ENCODE measurements at places on chromosomes 4 and X. TPM values are rescaled to one million over a fixed set of nuclear protein-coding genes. Genes with fewer than 3 reads are reported as not detected.

DNA sequence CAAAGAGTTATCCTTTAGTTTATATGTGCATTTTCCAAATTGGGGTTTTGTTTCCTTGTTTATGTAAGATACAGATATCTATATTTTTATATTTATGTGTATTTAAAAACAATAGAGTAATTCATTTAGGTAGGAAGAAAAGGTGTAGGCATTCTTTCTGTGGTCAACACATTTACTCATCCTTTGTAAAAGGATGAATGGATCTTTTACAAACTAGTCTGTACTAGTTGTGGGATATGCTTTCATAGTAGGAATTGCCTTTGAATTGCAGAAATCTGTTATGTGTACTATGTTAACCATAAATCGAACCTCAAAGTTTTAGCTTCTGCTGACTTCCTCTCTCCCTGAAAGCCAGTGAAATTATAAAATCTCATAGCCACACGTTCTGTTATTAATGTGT, 128.5 kb downstream of the REPS2 start:
- no peak for DNase-seq

DNA sequence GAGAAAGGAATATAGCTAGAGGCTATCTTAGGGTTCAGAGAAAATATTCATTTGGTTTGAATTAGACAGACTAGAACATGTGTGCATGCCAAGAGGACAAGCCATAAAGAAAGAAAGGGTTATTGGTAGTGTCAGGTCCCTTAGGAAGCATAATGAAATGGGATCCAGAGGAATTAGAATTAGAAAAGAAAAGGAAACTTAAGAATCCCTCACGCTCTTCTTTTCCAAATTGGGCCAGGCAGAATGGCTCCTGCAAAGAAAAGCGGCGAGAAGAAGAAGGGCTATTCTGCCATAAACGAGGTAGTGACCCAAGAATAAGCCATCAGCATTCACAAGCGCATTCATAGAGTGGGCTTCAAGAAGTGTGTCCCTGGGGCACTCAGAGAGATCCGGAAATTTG, 4.9 kb upstream of the ABCG2 start:
- no peak for DNase-seq

GRCh38 chrX:1679238-1679637, 64.4 kb downstream of the ASMT start:
- no peak for DNase-seq

GRCh38 chr4:144820011-144820727, 174.2 kb downstream of the HHIP start:
- no peak for DNase-seq

DNA sequence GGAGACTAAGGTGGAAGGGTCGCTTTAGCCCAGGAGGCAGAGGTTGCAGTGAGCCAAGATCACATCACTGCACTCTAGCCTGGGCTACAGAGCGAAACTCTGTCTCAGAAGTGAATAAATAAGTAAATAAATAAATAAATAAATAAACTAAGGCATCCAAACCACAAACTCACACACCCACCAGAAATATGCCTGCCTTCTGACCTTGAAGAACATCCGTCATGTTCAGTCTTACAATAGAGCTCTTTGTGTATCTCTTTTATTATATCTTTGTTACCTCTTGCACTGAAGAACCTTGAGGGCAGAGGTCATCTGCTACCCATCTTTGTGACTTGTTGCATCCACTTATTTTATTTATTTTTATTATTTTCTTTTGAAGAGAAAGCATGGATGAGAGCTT, 71.6 kb downstream of the PRRG1 start:
- no peak for DNase-seq

DNA sequence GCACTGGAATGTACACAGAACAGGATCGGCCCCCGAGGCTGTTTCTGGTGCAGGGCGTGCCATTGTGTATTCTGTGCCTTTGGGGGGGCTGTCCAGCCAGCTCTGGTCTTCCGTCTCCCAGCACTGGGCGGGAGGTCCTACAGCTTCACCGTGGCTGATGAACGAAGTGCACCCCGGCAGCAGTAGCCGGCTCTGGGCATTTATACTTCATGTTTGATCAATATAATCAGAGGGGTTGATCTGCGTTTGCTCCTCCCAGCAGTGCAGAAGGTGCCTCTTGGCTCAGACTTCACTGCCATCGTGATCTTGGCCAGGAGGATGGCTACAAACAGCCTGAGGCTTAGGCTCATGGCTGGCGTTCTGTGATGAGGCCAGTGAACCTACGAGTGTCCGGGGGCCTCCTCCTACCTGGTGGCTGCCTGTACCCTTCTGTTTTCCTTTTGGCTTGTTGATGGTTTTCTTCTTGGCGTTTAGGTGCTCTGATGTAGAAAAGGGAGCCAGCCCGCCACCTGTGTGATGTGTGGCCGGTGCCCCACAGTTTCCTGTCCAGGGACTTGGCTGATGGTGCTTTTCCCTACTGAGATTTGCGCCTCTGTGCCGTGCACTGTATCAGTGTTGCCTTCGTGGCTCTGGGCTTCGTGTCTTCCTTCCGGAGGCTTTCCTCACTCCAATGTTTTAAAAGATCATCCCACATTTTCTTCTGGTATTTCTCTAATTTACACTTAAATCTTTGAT, 31.2 kb upstream of the HGFAC start:
- DNase-seq, result peak; percentile 35

GRCh38 chrX:10117864-10118377, 38.9 kb upstream of the CLCN4 start:
- no peak for DNase-seq

DNA sequence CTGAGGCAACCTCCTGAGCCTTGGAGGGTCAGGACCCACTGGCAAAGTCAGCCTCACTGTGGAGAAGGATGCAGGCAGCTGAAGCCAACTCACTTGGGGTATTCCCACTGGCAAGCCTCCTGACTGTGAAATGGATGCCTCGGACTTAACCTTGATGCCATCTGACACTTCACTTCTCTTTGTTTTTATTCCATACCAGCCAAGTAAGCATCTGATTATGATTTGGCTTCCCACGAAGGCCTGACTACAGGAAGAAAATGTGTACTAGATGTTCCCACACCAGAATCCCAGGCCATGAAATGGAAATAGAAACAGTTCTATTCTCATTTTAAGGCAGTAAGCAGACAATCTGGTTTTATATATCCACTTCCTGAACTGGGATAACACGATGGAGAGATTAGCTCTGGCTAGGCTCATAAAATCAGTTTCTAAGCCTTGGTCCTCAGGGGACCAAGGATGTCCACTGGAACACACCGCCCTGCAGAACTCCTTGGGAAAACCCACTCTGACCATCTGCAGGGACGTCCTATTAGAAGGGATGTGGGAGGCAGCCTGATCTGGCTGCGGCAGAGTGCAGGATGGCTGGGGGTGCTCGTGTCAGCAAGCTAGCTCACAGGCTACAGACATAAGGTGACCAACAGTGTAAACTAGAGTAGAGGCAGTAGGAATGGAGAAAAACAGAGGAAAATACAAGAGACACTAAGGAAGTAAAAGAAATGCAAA, 89.3 kb downstream of the TSPAN5 start:
- no peak for DNase-seq

- no peak for DNase-seq
These were observed 706.6 kb downstream of the PCDH19 start for GRCh38 chrX:99703473-99703872.

- no peak for DNase-seq
These were observed 20.4 kb downstream of the WDR13 start for GRCh38 chrX:48617542-48618340.

DNA sequence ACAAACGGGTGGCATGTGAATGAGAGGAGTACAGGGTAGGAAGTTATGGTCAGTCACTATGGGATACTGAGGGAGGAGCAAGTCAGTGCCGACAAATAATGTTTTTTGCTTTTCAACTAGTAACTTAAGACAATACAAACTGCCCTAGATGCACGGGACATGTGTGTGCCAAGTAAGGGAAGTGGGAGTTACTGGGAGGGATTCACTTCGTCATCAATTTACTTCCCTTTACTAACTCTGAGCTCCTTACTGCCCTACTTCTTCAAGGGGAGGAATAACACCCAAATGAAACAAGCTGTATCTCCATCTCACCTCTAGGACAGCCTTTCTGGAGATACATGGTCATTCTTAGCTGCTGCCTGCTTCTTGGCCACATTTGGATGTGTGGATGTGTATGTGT, 97.7 kb downstream of the DGKK start:
- no peak for DNase-seq

GRCh38 chr4:62003695-62004094, 803.6 kb downstream of the ADGRL3 start:
- no peak for DNase-seq

GRCh38 chrX:107979534-107979933, 2.6 kb downstream of the TEX13B start:
- no peak for DNase-seq

GRCh38 chrX:30618160-30618765, 35.0 kb upstream of the GK start:
- no peak for DNase-seq

DNA sequence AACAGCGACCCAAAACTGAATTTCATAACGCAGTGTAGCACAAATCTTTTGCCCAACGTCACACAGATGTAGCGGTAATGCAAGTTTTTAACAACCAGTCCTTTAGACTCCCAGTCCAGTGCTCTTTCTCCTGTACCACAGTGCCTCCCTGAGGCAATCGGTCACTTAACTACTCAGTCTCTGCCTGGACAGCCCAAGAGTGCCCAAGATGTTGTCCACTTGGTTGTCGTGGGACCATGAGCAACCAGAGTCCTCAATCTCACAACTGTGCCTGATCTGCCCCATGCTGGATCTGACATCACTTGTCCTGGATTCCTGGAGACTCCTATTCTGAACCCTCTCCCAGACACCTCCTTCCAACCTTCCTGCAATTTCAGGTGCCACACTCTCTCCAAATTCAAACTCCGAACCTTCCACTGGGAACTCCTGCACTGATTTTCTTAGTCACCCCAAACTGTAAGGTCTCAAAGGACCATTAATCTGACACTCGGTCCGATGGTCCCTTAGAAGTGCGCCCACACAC, 702 bp downstream of the MMGT1 start:
- DNase-seq, result no peak

- no peak for DNase-seq
These were observed 127.2 kb upstream of the MAP3K15 start for GRCh38 chrX:19642241-19643109.

DNA sequence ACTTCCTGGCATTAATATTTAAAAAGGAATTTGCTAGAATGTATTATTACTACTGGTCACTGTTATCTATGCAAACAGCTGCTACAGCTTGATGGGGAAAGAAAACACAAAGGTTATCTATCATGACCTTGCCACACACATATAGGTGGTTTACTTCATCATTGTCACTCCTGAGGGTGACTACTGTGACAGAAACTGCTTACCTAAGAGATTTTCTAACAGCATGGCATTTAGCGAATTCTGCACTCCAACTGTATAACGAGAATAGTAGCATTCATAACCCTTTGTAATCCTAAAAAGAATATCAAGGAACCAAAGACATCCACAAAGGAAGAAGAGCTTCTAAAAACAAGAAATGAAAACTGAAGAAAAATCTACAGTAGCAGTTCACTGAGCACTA, 74.6 kb upstream of the SPOCK3 start:
- no peak for DNase-seq

- no peak for DNase-seq
These were observed 161.0 kb upstream of the GATB start for GRCh38 chr4:151921811-151922210.

DNA sequence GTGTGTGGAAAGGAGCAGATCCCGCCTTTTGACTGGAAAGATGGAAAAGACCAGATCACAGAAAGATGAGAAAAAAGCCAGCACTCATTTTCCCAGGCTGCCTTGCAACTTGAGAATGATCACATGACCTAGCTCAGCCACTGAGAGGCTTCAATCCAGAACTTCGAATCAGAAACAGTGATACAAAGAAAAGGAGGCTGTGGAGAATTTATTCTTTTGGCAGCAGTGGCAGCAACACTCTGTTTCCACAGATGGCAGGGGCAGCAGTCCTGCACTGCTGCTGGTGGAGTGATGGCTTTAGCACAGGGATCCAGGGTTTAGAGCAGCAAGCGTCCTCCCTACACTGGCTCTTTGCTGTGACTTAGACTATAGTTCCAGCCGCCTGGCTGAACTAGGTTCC, 77.8 kb upstream of the SH3RF1 start:
- DNase-seq, result no peak

GRCh38 chrX:67563469-67564448, 19.9 kb downstream of the AR start:
- no peak for DNase-seq

- DNase-seq, result no peak
These were observed 2.2 kb downstream of the MAPK10 start for GRCh38 chr4:86357608-86358007.

MAGEE2 gene
- not detected for total RNA-seq

STBD1 gene
- 9.4 TPM for total RNA-seq

PRKG2 gene
- 8.1 TPM for total RNA-seq

MBNL3 gene
- total RNA-seq, result 22.9 TPM

NIPAL1 gene
- total RNA-seq, result 2.0 TPM
